HepG2 (cell line): ENCODE measurements at places on chromosomes 4 and X.

GRCh38 chr4:124943145-124943889 is 230.8 kb upstream of the ANKRD50 start:
- no peak for DNase-seq

- DNase-seq = no peak
Observed at GRCh38 chr4:8325291-8325973, 55.9 kb downstream of the HTRA3 start.

DNA sequence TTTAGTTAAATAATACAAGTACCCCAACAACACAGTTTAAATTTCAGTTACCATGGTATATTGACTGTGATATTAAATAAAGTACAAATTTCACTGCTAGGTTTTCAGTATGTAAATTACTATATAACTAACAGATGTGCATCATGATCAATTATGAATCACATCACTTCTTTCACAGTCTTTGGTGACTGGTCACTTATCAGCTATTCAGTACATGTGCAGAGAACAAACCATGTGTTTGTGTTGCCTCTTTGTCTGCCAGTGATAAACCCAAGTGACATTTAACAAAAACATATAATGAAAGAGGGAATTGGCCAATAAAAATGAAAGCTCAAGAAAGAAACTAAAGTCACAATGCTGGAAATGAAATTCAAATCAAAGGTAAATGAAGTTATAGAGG is 249.3 kb downstream of the CHIC1 start:
- no peak for DNase-seq

- DNase-seq = no peak
Observed at GRCh38 chr4:136241221-136241986, 1290.9 kb downstream of the PCDH18 start.

- no peak for DNase-seq
Observed at GRCh38 chrX:119482481-119483480, 14.5 kb downstream of the SLC25A5 start.

- DNase-seq = peak; percentile 74
Observed at GRCh38 chrX:2928583-2929434, at the start of gene ARSD. TSS of gene ARSD (minus strand) at chrX:2929339. CDS start at chrX:2929275, 64 bp downstream.

GRCh38 chr4:98466868-98467599 is 191.4 kb downstream of the TSPAN5 start:
- DNase-seq = no peak

GRCh38 chr4:24928708-24929107 is 15.9 kb upstream of the CCDC149 start:
- no peak for DNase-seq

DNA sequence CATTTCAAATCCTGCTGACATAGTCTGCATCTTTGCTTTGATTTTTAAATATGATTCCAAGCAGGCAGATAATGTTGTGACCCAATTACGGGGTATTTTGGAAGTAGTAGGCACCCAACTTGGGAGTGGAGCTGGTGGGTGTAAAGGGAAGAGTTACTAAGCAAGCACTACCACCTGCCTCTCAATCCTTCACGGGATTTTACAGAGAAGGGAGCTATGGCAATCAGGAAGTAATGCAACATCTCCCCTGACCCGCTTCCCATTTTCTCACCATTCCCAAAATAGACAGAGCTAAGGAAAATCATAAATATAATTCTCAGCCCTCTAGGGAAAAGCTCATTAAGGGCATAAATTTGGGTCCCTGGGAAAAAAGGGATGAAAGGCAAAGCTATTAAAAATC is 9.2 kb downstream of the APBB2 start:
- DNase-seq = no peak

- DNase-seq = peak; percentile 7
Observed at GRCh38 chr4:155033604-155034003, 174.8 kb upstream of the NPY2R start.

DNA sequence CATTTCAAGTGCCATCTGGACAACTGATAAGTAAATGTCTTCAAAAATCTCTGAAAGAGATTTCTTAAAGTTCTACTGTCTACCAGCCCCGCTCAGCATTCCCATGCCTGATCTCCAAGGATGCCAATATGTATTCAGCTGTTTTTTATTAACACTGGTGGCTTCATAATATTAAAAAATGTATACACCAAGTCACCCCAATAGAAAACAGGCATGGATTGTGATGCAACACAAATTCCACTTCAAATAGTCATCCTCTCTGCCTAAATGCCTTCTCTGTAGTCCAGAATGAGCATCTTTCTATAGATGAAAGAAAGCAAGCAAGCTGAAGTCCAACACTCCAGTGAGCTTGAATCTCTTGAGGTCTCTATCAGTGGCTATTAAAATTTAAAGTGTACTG is 152.2 kb upstream of the PPARGC1A start:
- DNase-seq = no peak

- DNase-seq = peak; percentile 21
Observed at GRCh38 chr4:92091335-92091734, 212.4 kb upstream of the GRID2 start.

DNA sequence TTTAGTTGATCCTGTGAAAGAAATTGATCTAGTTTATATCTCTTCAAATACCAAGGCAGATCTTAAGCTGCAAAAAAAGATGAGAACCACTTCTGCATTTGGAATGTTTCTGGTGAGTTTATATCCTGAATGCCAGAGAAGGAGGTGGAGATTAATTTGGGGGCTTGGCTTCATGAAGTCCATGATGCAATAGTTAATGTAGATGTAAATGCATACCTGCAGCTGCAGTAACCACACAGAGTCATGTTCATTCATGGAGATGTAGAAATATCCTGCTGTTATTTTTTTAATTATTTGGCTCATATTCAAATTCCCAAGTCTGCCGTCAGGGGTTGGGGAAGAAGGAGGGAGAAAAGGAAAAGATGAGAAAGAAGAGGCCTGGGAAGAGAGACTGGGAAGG is at the start of gene SULT1E1:
Gene SULT1E1, minus strand, starts transcription at position 94 of the 400 bp plus-strand sequence. CDS start 2,501 bp downstream, outside the sequence.
- no peak for DNase-seq

GRCh38 chr4:130154901-130155300 is 1058.9 kb downstream of the C4orf33 start:
- no peak for DNase-seq
